ENCODE measurements at places on chromosomes 1 and 21. TPM values are rescaled to one million over a fixed set of nuclear protein-coding genes. Genes with fewer than 3 reads are reported as not detected.

VSIG8 gene
- total RNA-seq: not detected

CFAP107 gene
- total RNA-seq: not detected

AMY1C gene
- not detected for total RNA-seq

- DNase-seq: no peak
Observed at GRCh38 chr1:10965546-10966226, 46.8 kb upstream of the TARDBP start.

- DNase-seq: no peak
Observed at GRCh38 chr1:205396967-205397616, 24.8 kb downstream of the LEMD1 start.

- DNase-seq: no peak
Observed at GRCh38 chr1:193069748-193070385, 10.5 kb downstream of the RO60 start.

DNA sequence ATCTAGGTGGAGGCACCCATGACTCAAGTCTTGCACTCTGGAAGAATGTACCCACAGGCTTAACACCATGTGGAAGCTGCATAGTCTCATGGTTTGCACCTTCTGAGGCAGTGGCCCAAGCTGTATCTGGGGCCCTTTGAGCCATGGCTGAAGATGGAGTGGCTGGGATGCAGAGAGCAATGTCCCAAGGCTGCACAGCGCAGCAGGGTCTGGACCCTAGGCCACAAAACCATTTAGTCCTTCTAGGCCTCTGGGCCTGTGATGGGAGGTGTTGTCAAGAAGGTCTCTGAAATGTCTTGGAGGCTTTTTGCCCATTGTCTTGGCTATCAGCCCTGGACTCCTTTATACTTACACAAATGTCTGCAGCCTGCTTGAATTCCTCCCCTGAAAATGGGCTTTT is 21.4 kb upstream of the FCRL3 start:
- no peak for DNase-seq
